ENCODE measurements at places on chromosomes 6 and 20.
A peak's percentile ranks its signal among the peaks of the same experiment; 100 is the strongest.

GRCh38 chr6:165219629-165220028 lies 89.8 kb downstream of the C6orf118 start:
- DNase-seq: no peak

- DNase-seq: peak; percentile 52
Measured at GRCh38 chr20:17504898-17505635, 26.1 kb downstream of the BFSP1 start.

DNA sequence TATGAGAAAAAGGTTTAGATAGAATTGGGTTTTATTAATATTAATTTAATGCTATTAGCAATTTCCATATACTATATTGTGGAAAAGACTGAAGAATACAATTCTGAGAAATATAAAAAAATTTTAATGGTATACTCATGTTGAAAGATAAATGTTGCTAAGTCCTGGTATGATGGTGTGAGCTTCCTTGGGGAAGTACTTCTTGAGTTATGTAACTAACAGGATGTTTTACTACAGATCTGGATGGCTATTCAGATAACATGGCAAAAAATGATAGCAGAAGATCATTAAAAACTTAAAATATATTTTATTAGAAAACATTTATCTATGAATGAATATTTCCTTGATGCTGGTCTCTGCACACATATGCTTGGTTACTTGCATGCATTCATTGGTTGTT lies 23.5 kb upstream of the CALHM6 start:
- no peak for DNase-seq

GRCh38 chr6:87243812-87244211 lies 78.6 kb upstream of the SMIM8 start:
- no peak for DNase-seq

- no peak for DNase-seq
Measured at GRCh38 chr20:21862956-21863355, 157.5 kb downstream of the PAX1 start.

- peak; percentile 68 for DNase-seq
Measured at GRCh38 chr20:47620808-47621805, 119.4 kb downstream of the NCOA3 start.

- DNase-seq: peak; percentile 95
Measured at GRCh38 chr6:37239950-37240713, 17.4 kb upstream of the TBC1D22B start.

DNA sequence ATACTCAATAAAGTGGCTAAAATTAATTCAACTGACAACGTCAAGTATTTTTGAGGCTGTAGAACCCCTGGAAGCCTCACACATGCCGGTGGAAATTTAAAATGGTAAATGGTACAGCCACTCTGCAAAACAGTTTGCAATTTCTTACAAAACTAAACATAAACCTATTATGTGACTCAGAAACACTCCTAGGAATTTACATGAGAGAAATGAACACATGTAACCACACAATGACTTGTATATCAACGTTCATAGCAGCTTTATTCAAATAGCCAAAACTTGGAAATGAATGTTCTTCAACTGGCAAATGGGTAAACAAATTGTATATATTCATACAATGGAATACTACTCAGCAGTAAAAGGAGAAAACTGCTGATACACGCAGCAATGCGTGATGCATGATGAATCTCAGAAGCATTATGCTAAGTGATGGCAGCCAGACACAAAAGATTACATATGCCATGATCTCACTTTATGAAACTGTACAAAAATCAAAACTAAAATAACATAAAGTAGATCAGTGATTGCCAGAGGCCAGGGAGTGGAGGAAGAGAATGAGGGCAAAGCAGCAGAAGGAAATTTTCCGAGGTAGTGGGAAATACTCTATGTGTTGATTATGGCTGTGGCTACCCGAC lies 112.5 kb downstream of the FAM50B start:
- peak; percentile 44 for DNase-seq

Data from fibroblast of skin of back (primary cell).